ENCODE measurements at places on chromosomes 4 and X.

DNA sequence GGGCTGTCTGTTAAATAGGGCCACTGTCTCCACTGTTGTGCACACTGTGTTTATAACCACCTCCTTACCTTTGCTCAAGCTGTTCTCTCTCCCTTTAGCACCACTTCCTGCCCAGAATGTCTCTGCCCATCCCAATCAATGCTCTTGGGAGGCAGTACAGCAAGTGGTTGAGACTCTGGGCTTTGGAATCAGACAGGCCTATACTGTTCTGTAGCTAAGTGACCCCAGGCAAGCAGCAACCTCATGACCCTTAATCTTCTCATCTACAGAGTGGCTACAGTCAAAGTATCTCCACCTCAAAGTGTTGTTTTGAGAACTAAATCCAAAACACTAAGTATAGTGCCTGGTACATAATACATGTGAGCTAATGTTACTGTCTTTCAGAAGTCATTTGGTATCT lies 3.8 kb upstream of the TXK start:
- DNase-seq: no peak

DNA sequence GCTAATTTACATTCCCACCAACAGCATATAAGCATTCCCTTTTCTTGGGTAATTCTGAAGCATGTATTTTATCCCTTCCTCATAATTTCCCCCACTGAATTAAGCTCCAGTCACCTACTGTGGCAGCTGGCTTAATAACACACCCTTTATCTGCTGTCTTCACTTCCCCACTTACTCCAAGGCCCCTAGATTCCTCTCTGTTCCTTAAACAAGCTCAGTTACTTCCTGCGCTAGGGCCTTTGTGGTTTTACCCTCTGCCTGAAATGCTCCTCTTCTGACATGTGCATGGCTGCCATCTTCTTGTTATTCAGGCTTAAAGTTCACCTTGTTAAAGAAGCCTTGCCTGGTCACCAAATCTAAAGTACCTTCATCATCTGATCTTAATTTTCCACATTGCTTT lies 47.2 kb upstream of the RPS6KA3 start:
- DNase-seq: no peak

- no peak for DNase-seq
Observed at GRCh38 chrX:71814123-71814912, 51.2 kb downstream of the CXorf49B start.

- DNase-seq: no peak
Observed at GRCh38 chrX:38363046-38363445, 10.6 kb downstream of the OTC start.

GRCh38 chr4:162461952-162462351 lies 298.2 kb upstream of the FSTL5 start:
- peak; percentile 69 for DNase-seq

- no peak for DNase-seq
Observed at GRCh38 chr4:39715788-39716187, 17.9 kb downstream of the UBE2K start.
